Hippocampal formation (tissue), 2 donors: ENCODE measurements at places on chromosomes 2 and 18.

DNA sequence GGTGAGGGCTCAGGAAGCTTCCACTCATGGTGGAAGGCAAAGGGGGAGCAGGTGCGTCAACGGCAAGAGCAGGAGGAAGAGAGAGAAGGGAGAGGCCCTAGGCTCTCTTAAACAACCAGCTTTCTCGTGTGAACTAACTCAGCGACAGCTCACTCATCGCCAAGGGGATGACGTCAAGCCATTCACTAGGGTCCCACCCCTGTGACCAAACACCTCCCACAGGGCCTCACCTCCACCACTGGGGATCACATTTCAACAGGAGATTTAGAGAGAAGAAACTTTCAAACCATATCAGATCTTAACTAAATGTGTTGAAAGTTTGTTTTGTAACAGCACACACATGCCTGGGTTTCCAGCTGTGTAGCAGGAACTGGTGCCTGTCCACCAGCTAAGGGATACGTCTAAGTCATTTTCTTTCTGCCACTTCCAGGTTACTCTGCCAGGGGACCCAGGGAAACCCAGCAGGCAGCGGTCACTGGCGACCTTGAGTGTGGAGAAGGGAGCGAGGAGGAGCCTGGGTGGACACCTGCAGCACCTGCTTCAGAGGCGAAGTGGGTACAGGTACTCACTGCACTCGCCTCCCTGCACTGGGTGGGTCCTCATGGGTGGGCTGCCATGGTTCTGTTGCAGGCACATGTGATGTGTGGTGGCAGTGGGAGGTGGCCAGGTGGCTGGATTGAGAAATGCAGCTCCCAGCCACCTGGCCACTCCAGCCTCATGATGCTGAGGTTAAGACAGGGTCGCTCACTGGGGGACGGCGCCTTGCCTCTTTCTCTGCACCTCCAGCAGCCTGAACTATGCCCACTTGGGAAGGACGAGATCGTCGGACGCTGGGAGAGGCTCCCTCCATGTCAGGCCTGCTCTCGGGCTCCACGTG lies 8.4 kb upstream of the GPC1 start:
- no peak for DNase-seq

- no peak for DNase-seq
Measured at GRCh38 chr2:96665083-96665569, 22.6 kb downstream of the FER1L5 start.

DNA sequence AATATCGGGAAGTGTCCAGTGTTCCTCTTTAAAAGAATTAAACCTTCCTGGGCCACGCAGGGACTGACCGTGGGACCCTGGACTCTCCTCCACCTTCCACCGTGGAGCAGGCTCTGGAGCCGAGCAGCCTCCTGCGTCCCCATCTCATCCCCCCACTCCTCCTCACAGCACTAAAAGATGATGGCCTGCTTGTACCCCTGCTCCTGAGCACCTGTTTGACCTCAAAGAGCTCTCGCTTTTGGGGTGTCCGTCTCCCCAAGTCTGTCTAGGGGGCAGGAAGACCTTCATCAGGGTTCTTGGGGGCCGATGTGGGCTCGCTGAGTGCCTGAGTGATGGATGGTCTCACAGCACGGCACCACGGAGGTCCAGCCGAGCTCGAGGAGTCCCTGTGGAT lies 1.2 kb upstream of the SDC1 start:
- DNase-seq = no peak

- no peak for DNase-seq
Measured at GRCh38 chr2:163779970-163780597, 44.3 kb upstream of the FIGN start.

DNA sequence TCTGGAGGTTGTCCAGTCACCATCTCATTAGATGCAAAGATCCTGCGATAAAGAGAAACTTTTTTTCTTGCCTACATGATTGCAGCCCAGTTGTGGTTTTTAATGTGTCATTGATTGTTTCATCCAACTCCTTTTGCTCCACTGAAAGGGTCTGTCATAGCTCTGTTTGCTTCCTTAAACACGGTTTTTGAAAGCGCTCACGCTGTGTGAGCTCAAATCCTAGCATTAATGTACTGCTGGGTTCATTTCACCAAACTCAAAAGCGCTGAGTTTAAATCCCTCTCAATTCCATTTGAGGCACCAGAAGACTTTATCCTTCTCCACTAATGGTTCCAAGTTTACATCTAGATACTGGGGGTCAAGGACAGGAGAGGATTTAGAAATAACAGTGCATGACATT lies 53.6 kb downstream of the CDK15 start:
- DNase-seq = no peak

DNA sequence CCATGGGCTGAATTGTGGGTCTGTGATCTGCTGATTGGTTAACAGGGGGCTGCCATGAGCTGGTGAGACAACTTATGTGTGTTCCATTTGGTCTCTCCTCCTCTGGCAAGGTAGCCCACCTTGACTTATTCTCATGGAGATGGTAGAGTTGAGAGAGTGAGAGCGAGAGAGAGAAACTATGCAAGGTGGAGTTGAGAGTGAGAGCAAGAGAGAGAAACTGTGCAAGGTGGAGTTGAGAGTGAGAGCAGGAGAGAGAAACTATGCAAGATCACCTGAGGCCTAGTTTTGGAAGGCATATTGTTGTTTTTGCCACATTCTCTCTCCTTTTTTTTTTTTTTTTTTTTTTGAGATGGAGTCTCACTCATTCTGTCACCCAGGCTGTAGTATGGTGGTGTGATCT lies 155.7 kb downstream of the UBR3 start:
- DNase-seq = no peak

- peak; percentile 86 for DNase-seq
Measured at GRCh38 chr2:157302492-157303099, 23.0 kb downstream of the ERMN start.

DNA sequence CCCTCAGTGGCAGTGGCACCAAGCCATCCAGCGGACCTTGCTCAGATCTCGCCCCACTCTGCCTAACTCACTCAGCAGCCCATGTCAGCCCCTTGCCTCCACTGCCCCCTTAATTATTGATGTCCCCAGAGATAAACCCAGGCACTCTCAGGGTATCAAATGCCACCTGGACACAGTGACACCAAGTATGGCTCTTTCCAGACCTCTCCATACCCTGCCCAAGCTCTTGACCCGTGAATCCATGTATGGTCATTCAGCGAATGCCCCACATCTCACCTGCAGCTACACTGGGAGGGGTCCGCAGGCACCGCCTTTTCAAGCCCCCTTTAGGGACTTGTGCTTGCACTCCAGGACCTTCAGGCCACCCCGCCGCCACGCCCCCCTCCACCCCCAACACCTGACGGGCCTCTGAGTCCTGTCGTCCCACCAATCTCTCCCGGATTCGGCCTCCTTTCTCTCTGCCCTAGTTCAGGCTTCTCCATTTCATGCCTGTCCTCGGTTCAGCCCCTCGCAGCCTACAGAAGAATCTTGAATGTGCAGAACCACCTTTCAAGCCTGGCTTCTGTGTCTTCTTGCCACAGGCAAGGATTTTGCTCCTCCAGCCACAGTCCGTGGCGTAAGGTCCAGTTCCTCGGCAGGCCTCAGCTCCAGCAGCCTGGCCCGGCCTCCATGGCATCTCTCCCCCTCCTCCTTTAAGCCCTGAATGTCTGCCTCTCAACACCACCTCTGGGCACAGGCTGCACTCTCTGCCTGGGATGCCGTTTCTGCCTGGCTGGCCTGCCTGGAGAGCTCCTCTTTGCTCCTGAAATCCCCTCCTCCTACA lies 54.1 kb upstream of the ODC1 start:
- no peak for DNase-seq

- DNase-seq = no peak
Measured at GRCh38 chr2:21406911-21407310, 283.1 kb downstream of the TDRD15 start.

GRCh38 chr18:45730832-45731575 lies 7.0 kb downstream of the SLC14A1 start:
- no peak for DNase-seq

GRCh38 chr2:21070341-21071257 lies 26.7 kb upstream of the APOB start:
- DNase-seq = no peak

- no peak for DNase-seq
Measured at GRCh38 chr2:9194352-9194751, 12.3 kb upstream of the ASAP2 start.

DNA sequence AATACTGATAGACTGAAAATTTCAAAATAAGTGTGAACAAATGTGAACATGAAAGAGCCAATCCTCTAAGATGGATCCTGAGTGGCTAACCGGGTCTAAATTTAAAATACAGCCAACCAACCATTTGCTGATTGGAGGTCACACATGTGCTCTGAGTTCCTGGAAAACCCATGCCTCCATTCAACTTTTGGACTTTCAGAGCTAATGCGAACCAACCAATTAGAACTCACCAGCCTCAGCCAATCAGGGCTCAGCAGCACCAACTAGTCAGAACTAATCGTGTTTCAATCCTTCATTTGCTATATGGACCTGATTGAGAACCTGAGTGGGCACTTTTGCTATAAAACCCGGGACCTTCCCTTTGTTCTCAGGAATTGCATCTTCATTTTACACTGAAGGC lies 111.5 kb downstream of the MEP1B start:
- DNase-seq = no peak

- no peak for DNase-seq
Measured at GRCh38 chr2:56021136-56021474, 97.5 kb upstream of the EFEMP1 start.

- no peak for DNase-seq
Measured at GRCh38 chr2:156436497-156437085, 412 bp downstream of the GPD2 start.

DNA sequence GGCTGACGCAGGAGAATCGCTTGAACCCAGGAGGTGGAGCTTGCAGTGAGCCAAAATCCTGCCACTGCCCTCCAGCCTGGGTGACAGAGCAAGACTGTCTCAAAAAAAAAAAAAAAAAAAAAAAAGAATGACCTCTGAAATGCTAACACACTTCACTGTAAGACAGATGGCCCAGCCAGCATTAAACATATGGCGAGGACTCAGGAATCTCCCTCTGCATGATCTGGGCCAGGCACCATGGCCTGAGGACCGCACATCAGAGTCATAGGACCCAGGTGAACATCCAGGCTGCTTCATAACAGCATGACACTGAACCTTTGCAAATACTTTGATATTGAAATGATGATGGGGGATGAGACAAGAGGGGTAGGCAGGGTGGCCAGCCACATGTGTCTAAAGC lies 56.1 kb upstream of the DNMT3A start:
- no peak for DNase-seq

GRCh38 chr2:71583876-71584275 lies 130.5 kb downstream of the DYSF start:
- DNase-seq = no peak

- no peak for DNase-seq
Measured at GRCh38 chr18:32896776-32897547, 124.1 kb upstream of the KLHL14 start.

DNA sequence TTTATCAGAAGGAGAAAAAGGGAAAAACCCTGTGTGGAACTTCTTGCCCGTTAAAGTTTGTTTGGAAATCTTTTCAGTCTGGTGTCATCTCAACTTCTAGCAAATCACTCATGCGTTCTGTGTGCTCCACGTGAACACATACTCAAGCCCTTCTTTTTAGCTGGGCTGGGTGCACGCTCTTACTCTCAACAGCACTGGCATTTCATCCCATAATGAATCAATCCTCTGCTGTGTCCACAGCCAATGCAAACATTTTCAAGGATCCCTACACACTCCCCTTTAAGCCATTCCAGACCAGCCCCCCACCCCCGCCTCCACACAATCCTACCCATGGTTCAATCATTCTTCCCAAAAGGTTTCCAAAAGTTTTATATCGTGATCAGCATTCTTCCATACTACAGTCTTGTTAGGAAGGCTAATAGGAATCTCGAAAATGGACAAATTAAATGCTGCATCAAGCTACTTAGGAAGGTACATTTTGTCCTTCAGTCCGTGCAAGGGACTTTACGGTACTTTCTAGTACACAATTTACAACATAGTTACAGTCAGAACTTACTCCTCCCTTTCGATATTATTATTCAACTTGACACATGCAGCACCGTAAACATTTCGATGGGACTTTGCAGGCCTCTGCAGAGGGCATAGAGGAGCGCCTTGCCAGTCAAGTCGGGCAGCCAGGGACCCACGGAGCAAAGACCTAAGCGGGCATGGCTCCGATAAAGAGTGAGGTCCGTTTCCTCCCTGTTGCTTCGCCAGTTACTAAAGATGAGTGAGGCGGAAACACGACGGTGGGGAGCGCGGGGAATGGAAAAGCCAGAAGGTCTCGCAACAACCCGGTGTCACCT lies 1.4 kb downstream of the PTGR3 start:
- no peak for DNase-seq

GRCh38 chr18:35110554-35111485 lies 69.6 kb downstream of the MAPRE2 start:
- no peak for DNase-seq

DNA sequence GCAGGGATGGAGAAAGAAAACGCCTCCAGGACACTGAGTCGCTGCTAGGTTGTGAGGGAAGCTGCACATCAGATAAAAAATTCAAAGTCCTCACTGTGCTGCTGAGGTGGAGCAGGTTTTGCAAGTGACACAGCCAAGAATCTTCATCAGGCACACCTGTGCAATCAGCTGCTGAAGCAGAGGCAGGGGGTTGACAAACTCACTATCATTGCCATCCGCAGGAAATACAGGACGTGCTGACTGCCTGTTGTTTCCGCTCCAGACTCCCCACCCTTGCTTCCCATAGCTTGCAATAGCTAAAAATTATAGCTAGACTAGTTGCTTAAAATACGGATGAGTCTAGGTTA lies 147.8 kb upstream of the FHL2 start:
- DNase-seq = no peak

DNA sequence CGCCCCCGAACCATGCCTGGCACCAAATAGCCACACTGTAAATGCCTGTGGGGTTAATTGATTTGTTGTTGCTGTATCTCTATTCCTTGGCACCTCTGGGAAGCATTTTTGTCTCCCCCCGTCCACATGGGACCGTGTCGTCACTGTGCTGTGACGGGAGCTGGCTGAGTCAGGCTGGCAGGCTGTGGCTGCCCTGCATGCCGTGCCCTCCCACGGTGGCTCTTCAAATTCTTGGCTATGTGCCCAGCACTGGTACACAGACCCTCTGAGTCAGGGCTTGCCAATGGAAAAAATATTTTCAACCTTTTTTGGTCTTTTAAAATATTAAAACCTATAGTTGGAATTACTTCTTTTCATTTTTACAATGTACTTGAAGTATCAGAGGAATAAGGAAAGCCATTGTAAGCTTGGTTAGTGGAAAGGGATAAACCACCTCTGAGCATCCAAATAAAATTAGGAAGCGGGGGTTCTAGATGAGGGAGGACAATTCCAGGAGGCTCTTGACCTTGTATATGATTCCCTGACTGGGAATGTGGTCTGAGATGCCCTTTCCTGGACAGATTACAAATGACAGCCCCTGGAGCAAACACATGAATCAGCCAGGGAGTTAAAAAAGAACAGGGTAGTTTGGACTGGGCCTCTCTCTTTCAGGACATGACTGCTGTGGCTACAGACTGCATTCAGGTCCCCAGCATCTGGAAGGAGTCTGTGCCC lies 59.4 kb downstream of the DGKD start:
- DNase-seq = peak; percentile 15

DNA sequence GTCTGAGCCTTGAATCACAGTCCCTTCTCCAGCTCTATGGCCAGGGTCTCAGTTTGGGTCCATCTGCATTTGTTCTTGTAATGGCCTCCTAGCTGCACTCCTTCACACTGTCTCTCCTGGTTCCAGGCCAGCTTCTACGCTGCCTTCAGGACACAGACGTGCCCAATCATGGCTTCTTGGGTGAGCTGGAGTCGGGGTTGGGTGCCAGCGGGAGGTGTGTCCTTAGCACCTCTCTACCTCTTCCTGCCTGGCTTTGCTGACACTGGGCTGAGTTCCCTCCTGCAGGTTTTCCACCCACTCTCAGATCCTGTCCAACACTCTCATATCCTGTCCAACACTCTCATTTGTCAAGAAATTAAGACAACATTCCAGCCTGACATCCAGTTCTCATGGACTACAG lies 9.6 kb downstream of the TRPM8 start:
- DNase-seq = no peak
